Stimulated activated CD4-positive, alpha-beta T cell treated with anti-CD3 and anti-CD28 coated beads, Interleukin-15, amount 100 ng/mL, for 48 hours (primary cell): ENCODE measurements at places on chromosomes 4 and X.

GRCh38 chrX:24392709-24393108 is 32.3 kb downstream of the SUPT20HL1 start:
- DNase-seq, result no peak

DNA sequence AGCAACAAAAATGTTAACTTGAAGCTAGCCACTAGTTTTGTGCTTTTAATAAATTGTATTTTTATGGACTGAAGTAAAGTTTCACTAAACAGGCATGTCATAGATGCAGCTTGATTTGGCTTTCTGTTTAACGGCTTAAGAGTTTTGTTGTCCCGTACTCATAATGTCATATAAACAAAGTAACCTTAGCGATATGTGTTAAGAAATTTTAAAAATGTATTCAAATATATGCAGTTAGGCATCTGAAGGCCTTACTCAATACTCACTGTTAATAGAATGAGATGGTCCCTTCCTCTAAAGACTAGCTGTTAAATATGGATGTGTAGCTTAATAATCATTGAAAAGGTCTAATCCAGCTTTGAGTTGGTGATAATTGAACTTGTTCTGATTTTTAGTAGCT is 1.0 kb upstream of the SCLT1 start:
- no peak for DNase-seq

GRCh38 chrX:109384699-109385098 is 97.2 kb downstream of the GUCY2F start:
- no peak for DNase-seq

DNA sequence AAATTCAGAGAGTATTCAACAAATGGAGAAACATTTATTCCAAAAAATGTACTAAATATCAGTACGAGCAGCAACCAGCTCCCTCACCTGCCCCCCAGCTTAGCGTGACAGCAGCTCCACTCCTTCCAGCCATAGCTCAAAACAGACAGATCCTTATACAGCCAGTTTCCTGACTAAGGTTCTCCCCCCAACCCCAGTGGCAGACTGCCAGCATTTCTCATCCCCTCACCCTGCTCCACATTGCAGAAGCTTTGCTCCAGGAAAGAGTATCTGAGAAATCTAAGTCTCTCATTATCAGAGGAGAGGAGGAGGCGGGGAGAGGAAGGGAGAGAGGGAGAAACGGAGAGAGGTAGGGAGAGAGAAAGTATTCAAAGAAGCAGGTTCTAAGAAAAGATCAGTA is 53.3 kb upstream of the PASD1 start:
- DNase-seq, result no peak

- no peak for DNase-seq
These were observed 74.7 kb upstream of the IL13RA1 start for GRCh38 chrX:118652717-118653116.

DNA sequence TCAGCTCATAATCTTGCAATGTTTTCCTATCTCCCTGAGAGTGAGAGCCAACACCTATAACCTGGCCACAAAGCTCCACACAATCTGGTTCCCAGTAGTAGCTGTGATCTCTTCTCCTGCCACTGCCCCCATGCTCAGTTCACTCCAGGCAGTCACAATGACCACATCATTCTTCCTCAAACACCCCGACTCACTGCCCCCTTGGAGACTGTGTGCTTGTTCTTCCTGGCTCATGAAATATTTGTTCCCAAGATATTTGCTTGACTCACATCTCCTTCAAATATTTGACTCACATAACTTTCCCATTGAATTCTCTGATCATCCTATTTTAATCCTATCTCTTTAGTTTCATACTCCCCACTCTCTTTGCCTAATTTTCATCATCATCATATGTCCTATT is 173.7 kb downstream of the AREG start:
- no peak for DNase-seq

GRCh38 chr4:2694691-2695090 is 61.4 kb downstream of the TNIP2 start:
- no peak for DNase-seq
